ENCODE measurements at places on chromosomes 12 and 14.

GRCh38 chr14:103105580-103106150, 11.1 kb downstream of the EXOC3L4 start:
- DNase-seq: peak; percentile 10

DNA sequence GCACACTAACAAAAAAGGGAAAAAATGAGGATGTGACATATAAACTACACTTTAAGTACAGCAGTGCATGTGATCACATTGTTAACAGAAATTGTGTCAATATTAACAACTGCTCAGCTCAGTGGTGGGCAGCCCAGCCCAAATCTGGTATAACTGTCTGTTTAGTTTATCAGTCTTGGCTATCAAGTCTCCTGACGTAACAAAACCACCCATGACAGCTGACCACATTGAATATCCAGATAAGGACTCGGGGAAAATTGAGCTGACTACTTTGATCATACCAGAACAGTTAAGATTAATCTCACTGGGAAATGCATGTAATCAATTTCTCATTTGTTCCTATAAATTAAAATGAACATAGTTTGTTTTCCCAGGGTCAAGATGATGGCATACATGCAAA, 396.6 kb downstream of the SNAPC1 start:
- no peak for DNase-seq

- DNase-seq: no peak
Observed at GRCh38 chr12:2900642-2901041, 10.0 kb downstream of the TULP3 start.

- no peak for DNase-seq
Observed at GRCh38 chr12:177980-178828, 35.8 kb downstream of the SLC6A12 start.

DNA sequence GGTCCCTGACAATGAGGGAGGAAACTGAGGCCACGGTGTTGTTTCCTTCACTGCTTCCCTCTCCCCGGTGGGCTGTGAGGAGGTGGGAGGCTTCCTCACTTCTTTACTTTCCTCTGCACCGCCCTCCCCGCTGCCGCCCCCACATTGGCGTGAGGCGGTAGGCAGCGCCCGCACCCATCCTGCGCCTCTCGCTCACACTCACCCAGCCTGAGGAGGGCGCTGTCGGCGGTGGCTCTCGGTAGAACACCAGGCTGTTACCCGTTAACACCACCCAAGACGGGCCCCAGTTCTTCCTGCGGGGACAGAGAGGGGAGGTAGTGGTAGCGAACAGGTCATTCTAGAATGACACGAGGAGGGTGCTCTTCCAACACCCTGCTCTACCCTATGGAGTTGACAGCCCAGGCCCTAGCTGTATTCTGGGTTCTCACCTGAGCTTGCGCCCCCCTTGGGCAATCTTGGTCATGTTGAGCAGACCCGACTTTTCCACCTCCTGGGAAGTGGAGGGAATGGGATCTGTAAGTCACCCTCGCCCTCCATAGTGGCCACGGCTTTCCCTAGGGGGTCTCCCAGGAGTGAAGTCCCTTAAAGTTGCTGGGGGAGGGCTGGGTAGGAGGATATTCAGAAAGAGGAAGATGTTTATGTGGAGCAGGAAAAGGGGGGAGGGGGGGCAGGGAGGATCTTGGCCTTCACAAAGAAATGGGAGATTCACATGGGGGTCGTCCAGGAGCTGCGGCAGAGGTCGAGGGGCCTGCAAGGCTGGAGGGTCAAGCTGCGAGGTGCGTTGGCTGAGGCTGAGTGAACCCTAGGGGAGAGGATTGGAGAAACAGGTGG, 3.3 kb downstream of the ARHGAP9 start:
- no peak for DNase-seq

GRCh38 chr12:25854991-25855390, 103.5 kb upstream of the RASSF8 start:
- DNase-seq: no peak

GRCh38 chr12:44972746-44973421, 78.0 kb downstream of the DBX2 start:
- no peak for DNase-seq

DNA sequence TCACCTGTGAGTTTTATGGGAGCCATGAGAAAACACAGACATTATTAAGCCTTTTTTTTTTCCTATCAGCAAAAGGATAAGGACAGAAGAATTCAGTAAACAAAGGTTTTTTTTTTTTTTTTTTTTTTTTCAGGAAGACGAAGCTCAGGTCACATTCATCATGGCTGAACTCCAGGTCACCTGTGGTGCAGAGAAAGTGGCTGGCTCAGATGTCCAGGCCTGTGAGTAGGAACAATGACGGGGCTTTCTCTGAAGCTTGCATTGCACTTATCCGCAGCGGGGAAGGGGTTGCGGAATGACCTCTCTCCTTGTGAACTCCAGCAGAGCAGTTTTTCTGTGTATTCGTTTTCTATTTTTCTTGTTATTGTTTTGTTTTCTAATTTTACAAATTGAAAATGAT, 759.6 kb upstream of the TMEM132C start:
- DNase-seq: no peak

Measured in hematopoietic multipotent progenitor cell treated with erythropoietin and hydrocortisone succinate and interleukin-3 and kit ligand, for 17 days (in vitro differentiated cells).